Kidney glomerular epithelial cell (primary cell): ENCODE measurements at places on chromosomes 6 and 20.

DNA sequence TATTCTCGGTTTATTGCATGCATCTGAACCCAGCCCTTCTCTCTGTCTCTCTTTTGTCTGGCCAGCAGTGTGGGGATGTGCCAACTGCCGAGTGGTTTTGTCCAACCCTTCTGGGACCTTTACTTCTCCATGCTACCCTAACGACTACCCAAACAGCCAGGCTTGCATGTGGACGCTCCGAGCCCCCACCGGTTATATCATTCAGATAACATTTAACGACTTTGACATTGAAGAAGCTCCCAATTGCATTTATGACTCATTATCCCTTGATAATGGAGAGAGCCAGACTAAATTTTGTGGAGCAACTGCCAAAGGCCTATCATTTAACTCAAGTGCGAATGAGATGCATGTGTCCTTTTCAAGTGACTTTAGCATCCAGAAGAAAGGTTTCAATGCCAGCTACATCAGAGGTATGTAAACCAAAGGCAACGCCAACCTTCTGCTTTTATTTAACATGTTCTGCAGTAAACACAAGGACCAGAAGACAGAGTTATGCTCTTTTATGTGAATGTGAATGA is 65.8 kb downstream of the ADGRG6 start:
- no peak for DNase-seq

DNA sequence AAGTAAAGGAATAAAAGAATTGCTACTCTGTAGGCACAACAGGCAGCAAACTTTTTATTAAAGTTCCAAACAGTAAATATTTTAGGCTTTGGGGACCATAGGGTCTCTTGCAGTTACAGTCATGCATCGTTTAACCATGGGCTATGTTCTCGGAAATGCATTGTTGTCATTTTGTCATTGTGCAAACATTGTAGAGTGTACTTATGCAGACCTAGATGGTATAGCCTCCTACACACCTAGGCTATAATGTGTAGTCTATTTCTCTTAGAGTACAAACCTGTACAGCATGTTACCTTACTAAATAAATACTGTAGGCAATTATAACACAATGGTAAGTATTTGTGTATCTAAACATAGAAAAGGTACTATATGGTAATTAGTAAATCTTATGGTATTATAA is 54.7 kb downstream of the CDS2 start:
- DNase-seq, result no peak

DNA sequence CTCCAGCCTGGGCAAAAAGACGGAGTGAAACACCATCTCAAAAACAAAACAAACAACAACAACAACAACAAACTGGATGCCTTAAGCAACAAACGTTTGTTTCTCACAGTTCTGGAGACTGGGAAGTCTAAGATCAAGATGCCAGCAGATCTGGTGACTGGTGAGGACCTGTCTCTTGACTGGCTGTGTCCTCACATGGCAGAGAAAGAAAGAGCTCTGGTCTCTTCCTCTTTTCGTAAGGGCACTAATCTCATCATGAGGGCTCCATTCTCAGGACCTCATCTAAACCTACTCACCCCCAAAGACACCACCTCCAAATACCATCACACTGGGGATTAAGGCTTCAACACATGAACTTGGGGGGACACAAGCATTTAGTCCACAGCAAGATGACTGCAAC is 13.5 kb upstream of the GFOD1 start:
- no peak for DNase-seq

GRCh38 chr6:38427492-38428210 is 212.1 kb downstream of the BTBD9 start:
- DNase-seq, result no peak

DNA sequence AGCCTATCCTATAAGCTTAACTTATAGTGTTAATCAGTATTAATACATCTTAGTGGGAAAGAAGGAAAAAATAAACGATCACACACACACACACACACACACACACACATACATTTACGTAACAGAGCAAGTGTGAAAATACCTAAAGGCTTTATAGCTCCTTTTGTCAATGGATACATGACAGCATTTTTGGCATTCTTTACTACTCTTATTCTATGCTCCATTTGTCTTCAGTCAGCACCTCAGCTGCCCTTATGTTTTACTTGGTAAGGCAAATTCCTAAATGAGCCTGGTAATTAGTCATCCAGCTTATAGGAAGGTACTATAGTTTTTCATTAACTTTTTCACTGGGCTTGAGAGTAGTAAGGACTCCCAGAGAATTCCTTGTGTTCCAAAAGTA is 25.1 kb upstream of the SLC17A3 start:
- DNase-seq, result peak; percentile 82

DNA sequence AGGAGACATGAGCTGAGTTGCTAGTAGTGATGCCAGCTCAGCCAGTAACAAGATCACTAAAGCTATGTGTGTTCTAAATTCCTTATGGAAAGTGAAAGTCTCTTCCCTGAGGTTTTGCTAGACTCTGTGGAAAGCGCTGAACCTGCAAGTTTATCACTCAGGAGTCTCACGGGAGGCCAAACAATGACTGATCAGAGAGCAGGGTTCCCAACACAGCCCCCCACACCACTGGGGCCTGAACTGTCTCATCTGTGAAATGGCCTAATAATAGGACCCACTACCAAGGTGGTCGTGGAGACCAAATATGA is 19.9 kb downstream of the ACSS1 start:
- DNase-seq, result peak; percentile 20

DNA sequence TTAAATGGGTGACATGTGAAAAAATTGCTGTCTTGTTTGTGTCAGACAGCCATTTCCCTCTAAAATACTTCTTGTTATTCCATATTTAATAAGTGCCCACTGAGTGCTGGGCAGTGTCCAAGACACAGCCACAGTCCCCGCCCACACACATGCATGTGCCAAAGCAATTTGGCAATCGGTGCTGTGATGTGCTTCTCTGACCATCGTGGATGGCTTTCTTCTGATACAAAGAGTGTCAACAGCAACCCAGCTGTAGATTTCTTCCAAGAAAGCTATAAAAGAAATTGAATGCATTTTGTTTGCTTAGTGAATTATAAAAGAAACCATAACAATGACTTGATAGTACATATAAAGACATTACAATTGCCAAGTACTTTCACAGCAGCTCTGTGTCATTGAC is 140.5 kb upstream of the ATXN1 start:
- no peak for DNase-seq

- DNase-seq, result no peak
Observed at GRCh38 chr6:139449611-139450000, 75.2 kb upstream of the CITED2 start.

- DNase-seq, result no peak
Observed at GRCh38 chr20:46322641-46323040, 14.3 kb upstream of the CDH22 start.

- no peak for DNase-seq
Observed at GRCh38 chr6:135087403-135087802, 32.8 kb upstream of the HBS1L start.

GRCh38 chr6:68638230-68638900 is 3.3 kb downstream of the ADGRB3 start:
- DNase-seq, result peak; percentile 15

- no peak for DNase-seq
Observed at GRCh38 chr6:41785689-41786450, 1.6 kb upstream of the TOMM6 start.

DNA sequence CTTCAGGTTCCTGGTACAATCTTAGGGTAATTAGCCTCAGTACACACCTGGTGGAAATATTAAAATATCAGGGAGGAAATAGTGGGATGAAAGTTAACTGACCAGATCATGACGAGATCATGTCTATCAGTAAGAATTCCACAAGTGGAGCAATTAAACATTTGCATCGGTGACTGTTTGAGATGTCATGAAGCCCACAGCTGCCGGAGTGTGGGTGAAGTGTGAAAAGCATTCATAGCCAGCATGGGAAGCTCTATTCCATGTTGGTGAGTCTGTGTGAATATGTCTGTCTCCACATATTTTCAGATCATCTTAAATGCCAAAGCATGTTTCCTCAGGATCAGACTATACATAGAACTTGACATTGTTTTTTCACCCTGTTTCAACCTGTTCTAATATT is 142.8 kb downstream of the IPCEF1 start:
- no peak for DNase-seq

- DNase-seq, result no peak
Observed at GRCh38 chr20:59955131-59955796, 3.0 kb upstream of the CDH26 start.

DNA sequence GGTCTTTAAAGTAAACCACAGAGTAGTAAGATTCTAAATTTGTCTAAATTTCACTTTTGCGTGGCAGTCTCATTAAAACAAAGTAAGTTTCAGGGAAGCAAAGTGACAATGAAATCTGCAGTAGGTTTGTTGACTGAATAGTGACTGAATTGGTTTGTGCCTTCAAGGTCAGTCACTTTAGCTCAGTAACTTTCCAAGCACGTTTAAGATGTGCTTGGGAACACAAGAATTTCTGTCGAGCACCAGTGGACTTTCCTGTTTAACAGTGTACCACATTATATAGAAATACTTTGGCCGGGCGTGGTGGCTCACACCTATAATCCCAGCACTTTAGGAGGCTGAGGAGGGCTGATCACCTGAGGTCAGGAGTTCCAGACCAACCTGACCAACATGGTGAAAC is 1.7 kb upstream of the CD24 start:
- no peak for DNase-seq

- no peak for DNase-seq
Observed at GRCh38 chr6:32410906-32411305, 3.9 kb upstream of the BTNL2 start.

DNA sequence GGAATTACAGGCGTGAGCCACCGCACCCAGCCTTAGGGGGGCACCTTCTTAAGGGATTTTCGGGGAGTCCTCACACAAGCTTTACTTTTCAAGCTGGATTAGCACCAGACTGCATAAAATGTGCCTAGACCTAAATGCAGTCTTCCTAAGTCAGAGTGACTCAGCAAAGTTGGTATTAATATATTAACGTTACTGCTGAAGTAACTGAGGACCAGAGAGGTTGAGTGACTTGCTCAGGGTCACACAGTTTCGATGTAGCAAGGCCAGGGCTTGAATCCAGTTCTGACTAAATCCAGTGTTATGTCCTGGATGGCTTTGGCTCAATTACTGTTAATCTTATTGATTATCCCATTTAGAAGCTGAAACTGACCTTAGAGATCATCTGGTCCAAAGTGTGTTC is 13.4 kb downstream of the EDEM2 start:
- no peak for DNase-seq

DNA sequence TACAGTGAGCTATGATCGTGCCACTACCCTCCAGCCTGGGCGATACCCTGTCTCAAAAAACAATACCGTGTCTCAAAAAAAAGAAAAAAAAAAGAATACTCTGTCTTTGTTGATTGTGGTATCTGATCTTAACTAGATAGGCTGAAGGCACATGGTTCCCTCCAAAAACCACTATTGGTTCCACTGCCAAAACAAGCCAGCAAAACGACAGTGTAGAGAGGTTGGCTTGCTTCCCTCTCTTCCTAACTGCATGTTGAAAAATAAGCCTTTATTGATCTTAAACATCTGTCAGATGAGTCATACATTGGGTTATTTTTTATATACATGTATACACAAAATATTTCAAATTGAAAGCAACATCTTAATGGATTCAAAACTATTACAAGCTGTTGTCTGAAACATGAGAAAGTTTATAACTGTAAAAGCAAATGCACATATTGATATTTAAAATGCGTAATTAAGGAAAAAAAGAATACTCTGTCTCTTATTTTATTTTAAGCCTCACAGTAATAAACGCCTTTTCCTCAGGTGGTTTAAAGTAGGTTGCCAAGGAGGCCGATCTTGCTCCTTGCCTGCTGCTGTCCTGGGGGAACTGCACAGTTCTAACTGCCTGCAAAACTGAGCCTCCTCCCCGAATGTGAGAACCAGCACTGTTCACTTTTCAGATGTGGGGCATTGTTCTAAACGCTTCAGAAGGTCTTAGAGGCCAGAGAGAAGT is 7.0 kb upstream of the NINL start:
- no peak for DNase-seq

DNA sequence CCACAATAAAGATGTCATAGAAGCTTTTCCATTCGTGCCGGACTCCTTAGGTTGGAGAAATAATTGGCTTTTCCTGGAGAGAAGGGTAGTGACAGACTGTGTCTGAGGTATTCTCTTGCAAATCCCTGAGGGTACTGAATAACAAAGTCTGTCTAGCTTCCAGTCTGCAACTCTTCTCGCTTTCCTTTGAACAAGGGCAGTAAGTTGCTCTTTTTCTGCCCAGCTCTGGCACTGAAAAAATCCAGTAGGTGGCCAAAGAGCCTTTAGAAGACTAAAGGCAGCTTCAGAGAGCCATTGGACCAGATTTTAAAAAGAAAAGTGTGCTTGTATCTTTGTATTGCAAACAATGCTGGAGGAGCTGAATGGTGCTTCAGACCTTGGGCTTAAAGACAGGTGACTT is 20.7 kb upstream of the RREB1 start:
- peak; percentile 26 for DNase-seq

DNA sequence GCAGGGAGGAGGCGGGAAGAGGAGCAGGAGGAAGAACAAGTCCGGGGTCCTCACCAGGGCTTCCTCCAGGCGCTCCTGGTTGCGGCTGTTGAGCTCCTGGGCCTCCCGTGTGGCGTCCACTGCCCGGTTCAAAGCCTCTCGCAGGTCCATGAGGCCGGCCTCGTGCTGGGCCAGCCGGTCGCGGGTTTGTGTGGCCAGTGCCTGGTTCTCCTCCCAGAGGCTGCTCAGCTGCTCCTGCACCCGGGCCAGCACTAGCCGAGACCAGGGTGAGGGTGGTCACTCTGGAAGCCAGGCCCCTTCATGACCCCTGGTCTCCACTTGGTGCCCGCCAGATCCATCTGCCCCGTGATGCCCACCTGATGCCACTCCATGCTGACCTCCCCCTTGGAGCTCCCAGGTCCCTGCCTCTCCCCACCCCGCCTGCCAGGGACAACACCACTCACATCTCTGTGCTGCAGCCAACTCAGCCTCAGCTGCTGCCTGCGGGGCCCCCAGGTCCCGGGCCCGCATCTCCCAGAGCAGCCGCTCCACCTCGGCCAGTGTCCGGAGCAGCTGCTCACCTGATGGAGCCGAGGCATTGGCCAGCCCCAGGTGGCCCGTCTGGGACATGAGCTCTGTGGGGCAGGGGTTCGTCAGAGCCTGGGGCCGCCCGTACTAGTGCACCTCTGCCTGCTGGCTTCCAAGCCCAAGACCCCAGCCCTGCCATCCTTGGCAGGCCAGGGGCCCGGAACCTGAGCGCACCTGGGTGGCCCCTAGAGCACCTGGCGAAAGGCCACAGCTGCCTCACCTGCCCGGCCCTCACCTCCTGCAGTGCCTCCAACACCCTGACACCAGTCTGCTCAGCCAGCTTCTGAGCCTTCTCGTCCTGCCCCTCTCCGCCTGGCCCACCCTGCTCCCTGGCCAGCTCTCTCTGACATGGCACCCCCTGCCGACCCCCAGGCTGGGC is 15.9 kb downstream of the ADRM1 start:
- DNase-seq, result no peak
